ENCODE measurements at places on chromosomes 7 and 10.

- no peak for DNase-seq
Observed at GRCh38 chr10:55058800-55059199, 257.8 kb upstream of the PCDH15 start.

GRCh38 chr10:70296406-70296899 lies 12.6 kb upstream of the NPFFR1 start:
- DNase-seq: no peak

DNA sequence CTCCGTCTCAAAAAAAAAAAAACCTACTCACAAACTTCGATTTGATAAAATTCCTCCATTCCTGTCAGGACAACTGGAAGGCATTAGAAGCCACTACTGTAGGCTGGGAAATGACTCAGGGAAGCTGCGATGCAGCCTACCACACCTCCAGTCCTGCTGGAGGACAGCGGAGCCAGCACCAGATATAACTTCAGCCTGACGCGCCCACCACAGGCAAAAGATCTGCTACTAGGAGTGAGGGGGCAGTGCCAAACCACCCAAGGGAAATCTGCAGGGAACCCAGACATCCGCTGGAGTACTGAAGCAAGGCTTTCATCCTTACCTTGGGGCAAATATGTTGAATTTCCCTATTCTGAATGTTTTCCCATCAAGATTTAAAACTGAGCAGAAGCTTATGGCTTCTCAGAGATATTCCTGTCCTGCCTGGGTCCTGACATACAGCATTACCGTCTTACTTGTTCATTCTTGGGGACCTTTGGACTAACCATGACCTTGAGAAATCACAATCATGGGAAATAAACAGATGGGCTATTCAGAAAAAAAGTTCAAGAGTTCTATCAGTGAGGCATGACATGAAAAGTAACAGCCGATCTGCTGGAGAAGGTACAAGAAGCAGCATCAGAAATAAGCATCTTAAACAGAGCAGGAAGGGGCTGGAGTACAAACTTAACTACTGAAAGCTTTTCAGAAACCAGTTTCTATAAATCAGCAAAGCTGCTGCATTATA lies 20.4 kb downstream of the BCCIP start:
- no peak for DNase-seq

DNA sequence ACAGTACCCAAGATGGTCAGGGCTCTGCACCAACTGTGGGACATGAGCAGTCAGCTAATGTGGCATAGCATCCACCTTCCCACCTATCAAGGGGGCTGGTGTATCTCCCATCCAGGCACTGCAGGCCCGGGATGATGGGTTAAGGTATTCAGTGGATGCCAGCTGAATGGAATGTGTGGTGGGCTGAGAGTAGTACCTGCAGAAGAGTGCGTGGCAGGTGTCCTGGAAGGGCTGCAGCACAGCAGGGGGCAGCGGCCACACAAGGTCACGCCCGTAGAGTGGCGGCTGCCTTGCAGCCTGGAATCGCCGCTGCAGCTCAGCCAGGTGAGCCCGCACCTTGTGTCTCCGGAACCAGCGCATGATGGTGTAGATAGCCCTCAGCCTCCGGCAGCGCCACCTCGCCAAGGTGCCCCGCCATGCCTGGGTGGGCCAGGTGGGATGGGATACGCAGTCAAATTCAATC lies 13.3 kb downstream of the MYO1G start:
- DNase-seq: no peak

- DNase-seq: no peak
Observed at GRCh38 chr7:66694286-66694685, 46.2 kb upstream of the RABGEF1 start.

DNA sequence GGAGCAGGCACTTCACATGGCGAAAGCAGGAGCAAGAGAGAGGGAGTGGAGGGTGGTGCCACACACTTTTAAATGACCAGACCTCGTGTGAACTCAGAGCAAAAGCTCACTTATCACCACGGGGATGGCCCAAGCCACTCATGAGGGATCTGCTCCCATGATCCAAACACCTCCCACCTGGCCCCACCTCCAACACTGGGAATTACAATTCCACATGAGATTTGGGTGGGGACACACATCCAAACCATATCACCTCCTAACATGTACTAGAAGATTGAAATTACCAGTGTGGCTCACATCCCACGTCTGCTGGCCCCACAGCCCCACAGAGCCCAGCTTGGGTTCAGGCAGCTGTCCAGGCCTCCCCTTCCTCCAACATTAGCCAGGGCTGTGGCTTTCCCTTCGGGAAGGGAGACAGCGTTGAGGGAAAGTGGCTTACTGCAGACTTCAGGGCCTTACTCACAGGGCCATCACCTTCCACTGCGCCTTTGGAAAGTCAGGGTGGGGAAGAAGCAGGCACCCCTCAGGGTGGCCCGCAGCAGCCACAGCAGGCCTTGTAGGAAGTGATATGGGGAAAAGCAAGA lies 7.7 kb downstream of the DEPP1 start:
- DNase-seq: no peak

GRCh38 chr10:96244354-96244753 lies 27.0 kb downstream of the BLNK start:
- DNase-seq: no peak

- no peak for DNase-seq
Observed at GRCh38 chr10:93495654-93496321, 624 bp upstream of the CEP55 start.

- no peak for DNase-seq
Observed at GRCh38 chr7:44637788-44638594, 31.6 kb downstream of the OGDH start.

DNA sequence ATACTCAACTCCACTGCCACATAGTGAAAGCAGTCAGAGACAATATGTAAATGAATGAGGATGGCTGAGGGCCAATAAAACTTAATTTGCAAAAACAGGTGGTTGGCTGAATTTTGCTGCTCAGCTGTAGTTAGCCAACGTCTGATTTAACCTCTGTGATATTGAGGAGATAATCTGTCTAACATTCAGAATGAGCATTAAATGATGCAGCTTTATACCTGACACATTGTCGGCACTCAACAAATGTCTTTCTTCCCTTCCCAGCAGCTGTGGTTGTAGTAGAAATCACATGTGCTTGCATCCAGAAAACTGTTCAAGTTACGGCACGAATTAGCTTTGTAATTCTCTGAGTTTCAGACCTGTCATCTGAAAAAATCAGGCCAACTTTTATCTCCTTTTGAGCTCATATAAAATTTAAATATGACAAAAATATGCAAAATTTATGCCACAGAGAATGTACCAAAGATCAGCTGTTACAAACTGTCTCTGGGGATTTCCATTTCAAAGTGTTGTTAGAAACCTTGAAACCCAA lies 1239.7 kb downstream of the GATA3 start:
- DNase-seq: no peak

GRCh38 chr10:20474064-20474463 lies 423.0 kb downstream of the NEBL start:
- no peak for DNase-seq

- no peak for DNase-seq
Observed at GRCh38 chr10:71878327-71879034, 27.4 kb upstream of the PSAP start.

- DNase-seq: no peak
Observed at GRCh38 chr10:99993701-99994689, 15.8 kb downstream of the DNMBP start.

DNA sequence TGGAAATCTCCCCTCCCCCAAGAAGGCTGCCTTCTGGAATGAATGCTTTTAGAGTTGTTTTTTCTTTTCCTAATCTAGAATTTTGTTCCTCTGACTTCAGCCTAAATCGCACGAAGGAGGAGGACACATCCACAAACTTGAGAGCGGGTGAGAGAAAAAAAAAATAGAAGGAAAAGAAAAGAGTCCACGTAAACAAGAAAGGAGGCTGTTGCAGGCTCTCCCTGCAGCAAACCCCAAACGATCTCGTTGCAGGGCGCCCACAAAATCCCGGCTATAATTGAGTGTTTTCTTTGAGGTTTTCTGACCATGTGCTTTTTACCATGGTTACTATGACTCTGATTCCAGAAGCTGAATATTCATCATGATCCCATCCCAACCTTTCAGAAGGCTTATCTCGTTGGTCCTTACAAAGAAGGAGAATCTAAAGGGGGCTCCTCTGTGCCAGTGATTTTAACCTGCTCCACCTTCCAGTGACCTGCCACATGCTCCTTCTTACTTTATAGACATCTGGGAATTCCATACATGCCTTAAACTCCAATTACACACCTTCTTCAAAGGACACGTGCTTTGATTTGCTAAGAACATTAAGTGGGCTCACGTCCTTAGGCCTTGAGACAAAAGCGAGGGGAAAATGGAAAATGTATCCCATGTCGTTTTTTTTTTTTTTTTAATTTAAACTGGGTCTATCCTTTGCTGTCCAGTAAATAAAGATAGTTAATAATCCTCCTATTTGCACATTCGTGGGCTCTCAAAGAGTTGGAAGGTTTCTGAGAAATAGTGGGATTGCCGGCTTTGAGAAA lies 5.8 kb downstream of the TWIST1 start:
- no peak for DNase-seq

- no peak for DNase-seq
Observed at GRCh38 chr7:2023877-2024566, 208.7 kb downstream of the MAD1L1 start.

- no peak for DNase-seq
Observed at GRCh38 chr10:97771055-97771891, 526 bp downstream of the SFRP5 start.

- no peak for DNase-seq
Observed at GRCh38 chr10:49361735-49362568, 33.9 kb downstream of the DRGX start.

GRCh38 chr7:45367026-45367425 lies 207.1 kb upstream of the ADCY1 start:
- no peak for DNase-seq

GRCh38 chr10:23013581-23014335 lies 81.6 kb upstream of the MSRB2 start:
- DNase-seq: no peak

DNA sequence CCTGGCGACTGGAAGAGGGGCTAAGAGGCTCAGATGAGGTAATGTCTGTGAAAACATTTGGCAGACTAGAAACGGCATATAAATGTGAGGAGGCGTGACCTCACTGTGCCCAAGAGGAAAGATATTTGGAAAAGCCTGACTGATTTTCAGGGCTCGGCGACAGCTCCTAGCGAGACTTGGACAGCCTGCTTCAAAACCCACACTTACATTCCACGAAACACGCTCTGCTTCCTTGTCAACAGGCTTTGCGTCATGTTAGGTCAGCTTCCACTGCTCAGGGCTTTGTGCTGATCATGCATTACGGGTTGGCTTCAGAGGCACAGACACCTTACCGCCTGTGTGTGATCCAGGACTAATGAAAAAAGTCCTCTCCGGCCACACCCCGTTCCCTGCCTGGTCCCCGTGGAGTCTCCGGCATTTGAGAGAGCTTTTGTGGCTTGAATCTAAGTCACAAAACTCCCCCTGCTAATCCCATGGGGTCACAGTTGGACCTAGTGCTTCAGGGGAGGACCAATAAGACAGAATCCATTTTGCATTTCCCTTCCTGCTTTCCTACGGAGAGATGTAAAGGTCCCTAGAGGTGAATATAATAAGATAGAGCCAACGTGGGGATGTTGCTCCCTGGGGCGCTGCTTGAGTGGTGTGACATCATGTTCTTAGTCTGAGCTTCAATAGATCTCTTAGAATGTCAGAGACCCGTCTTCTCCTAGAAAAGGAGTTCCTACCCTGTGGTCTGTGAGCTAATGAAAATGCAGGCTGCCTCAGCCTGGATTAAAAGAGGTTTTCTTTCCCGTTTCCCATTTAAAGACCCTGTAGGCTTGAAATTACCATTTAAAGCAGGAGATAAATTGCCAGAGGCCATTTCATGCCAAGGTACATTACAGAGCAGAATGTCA lies 25.5 kb downstream of the FGFBP3 start:
- no peak for DNase-seq

DNA sequence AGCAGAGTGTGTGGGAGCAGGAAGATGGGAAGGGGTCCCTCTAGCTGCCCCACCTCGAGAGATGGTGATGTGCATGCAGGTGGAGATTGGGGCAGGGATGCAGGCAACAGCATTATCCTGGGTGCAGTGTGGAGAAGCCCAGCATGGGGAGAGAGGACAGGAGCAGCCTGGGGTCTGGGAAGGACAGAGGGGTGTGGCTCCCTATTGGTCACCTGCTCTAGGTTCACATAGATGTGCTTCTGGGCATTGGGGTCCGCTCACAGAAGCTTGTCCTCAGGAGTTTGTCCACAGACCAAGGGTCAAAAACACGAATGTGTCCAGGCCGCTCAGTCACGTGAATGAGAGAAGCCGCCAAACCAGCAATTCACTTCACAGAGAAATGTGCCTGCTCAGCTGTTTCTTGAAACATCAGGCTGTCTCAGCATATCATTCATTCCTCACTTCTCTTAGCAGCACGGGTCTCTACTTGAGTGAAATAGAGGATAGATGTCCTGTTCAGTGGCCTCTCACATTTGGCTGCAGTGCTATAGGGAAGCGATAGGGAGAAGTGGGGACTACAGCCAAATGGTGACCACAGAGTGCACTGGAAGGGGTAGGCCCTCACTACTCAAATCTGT lies 11.5 kb upstream of the SLC29A3 start:
- no peak for DNase-seq

GRCh38 chr7:50560865-50561351 lies 4.3 kb downstream of the DDC start:
- no peak for DNase-seq

DNA sequence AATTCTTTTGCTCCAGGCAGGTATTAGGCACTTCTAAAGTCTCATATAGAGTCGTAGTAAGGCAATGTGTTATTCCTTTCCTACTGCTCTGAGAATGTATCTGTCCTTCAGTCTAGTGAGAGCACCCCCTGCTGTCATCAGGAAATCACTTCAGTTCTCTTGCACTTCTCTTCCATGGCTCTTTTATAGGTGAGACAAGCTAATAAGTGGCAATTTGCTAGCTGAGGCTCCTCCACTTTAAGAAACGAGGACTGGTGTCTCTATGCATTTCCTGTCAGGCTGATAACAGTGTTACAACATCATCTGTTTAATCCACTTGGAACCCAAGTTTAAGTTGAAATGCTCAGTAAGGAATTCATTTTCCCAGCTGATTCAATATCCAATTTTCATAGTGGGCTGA lies 350.6 kb downstream of the TFEC start:
- DNase-seq: no peak

GRCh38 chr7:77202481-77202976 lies 2.9 kb upstream of the FGL2 start:
- no peak for DNase-seq

DNA sequence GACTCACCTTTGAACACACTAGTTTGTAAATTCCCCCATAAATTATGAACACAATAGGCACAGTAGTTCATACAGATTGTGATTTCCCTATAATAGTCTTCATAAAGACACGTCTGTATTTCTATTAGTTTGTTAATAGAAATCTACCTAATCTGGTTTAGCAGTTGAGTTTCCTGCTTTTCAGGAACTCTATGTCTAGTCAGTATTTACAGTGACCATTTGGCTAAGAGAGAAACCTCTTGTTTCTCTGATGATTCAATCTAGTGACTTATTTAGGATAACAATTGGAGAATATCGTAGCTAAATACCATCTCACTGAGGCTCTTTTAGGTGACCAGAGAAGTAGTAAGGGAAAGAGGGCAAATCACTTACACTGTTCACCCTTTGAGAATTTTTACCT lies 5.9 kb upstream of the HERPUD2 start:
- no peak for DNase-seq

- DNase-seq: no peak
Observed at GRCh38 chr7:21243265-21243664, 184.6 kb upstream of the SP4 start.

GRCh38 chr10:79346012-79346340 lies 1.3 kb upstream of the PPIF start:
- no peak for DNase-seq
